ENCODE measurements at places on chromosomes 12 and 14.

GRCh38 chr14:20722016-20722415 is 23.7 kb upstream of the EDDM3A start:
- no peak for DNase-seq

DNA sequence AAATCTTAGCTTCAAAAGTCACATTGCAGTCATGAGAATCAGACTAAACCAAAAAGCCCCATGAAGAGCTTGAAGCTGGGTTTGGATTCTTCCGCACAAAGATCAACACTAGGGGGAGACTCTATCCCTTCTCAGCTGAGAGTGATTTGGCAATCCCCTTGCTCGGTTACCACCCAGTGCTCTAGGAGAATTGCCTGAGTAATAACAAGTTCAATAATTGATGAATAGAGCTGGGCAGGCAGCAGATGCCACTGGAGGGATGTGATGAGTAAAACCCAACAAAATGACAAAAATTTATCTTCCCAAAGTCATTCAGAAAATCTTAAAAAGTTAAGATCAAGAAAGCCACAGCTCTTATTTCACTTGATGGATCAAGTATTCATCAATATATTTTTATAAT is 185.6 kb upstream of the ARID2 start:
- DNase-seq = peak; percentile 17

GRCh38 chr12:53968214-53969127 is 4.5 kb upstream of the HOXC11 start:
- DNase-seq = no peak

GRCh38 chr12:111418594-111418880 is 12.8 kb downstream of the SH2B3 start:
- DNase-seq = no peak

DNA sequence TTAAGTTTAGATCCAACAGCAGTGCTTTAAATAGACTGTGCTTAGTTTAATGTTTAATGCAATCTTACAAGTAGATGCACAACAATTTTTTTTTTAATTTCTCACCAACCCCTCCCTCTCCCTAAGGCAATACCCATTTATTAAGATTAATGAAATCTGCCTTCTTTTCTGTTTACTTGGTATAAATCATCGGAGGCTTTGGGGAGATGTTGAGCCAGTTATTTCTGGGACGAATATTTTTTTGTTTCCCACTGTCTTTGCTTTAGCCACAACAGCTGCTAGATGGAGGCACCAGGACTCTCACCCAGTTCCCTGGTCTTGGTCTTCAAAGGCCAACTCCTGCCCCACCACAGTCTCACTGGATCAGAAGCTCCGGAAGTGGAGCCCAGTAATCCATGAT is 113.4 kb downstream of the PLXNC1 start:
- no peak for DNase-seq

GRCh38 chr14:96385385-96385784 is 6.5 kb upstream of the AK7 start:
- DNase-seq = no peak

DNA sequence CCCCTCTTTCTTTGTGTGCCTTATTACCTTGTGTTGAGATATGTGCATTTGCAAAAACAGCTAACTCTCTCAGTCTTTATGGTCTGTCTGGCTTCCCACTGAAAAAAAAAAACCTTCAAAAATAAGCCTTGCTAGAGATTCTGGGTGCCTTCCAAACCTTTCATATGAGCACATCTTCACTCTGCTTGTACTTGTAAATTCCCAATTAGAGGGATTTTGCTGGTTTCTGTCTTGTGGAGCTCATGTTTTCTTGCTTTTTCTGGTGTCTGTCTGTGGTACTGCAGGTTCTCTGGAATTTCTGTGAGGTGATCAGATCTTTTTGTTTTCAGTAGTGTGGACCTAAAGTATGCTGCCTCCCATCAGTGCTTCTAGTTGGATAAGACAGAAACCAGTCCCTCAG is 100.1 kb downstream of the PIK3C2G start:
- DNase-seq = no peak
